Common myeloid progenitor, CD34-positive (primary cell): ENCODE measurements at places on chromosomes 2 and 18.

DNA sequence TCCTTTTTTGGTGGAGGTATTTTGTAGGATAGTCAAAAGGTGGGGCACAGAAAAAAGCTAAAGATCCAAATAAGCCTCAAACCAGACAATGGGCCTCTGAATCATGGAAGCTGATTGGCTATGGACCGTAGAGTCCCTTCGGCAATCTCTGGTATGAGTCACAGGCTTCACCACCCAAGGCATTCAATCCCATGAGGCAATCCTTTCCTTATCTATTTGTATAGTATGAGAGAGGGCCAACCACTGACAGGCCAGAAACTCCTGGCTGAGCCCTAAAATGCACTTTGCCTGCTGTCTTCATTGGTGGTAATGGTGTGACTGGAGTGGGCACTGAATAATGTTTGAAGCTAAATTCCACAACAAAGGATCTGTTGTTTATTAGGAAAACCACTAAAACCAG, 38.7 kb upstream of the MEX3C start:
- peaks cover 4% of the 10 kb centered on the region for H3K4me1 ChIP-seq
- no peak overlapping the region for H3K4me3 ChIP-seq
- no peak for DNase-seq
- H3K27ac ChIP-seq, result no peak overlapping the region

DNA sequence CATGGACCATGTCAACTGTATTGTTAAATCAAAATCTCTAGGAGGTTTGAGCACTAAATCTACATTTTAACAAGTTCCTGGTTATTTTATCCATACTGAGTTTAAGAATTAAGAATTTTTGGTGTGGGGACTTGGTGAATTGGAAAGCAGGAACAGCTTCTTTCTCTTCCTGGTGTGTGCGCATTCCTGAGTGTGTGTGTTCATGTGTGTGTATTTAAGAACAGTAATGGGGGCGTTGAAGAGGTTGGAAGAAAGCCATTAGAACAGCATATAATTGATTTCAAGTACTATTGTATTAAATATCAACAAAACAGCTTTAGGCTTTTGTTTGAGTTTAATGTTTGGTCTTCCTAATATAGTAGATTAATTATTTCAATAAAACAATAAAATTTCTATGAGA, 801.3 kb upstream of the ID2 start:
- peaks cover 8% of the 10 kb centered on the region for H3K4me1 ChIP-seq
- H3K27me3 ChIP-seq, result no peaks in the 10 kb centered on the region
- DNase-seq, result no peak
- H3K36me3 ChIP-seq, result no peaks in the 10 kb centered on the region

DNA sequence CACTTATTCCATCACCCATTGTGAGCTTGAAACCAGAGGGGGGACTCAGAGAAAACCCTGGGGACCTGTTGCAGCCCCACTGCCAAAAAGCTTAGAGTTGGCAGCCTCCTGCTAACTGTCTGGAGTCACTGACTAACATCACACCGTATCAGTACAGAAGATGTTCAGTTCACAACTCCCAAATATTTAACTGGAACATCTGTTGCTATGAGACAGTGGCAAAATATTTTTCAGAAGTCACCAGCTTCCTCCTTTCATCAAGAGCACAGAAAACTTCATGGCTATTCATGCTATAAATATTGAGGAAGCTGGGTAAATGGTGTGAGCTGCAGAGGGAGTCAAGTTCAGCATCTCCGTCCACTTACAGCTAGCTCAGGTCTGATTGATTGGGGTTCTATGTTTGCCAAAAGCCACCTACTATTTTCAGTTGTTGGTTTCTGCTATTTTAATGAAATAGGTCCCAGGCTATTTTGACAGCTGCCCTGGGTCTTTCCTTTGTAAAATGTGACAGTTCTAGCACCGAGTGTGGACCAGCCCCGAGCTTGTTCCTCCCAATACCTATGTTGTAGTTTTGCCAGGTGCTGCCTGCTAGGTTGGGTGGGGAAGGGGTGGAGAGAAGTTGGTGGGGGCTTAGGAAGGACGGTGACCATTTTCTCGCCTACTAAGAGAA, 9.8 kb downstream of the TUBB6 start:
- no peaks in the 10 kb centered on the region for H3K27me3 ChIP-seq
- H3K4me3 ChIP-seq, result no peak overlapping the region
- DNase-seq, result peak; percentile 88

DNA sequence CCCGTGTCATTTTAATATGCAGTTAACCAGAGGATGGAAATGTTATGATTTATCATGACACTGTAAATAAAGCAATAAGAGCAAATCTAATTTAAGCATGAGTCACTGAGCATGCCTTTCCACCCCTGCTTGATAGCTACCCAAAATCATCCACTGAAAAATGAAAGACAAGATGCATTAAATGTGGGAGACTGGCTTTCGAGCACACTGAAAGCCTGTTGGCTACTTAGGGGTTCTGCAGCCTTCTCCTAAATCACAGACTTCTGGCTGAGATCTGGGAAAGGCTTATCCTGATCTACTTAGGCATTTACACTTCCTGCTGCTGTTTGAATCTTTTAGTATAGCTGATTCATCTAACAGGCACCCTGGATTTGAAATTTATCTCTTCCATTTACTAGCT, 778.3 kb upstream of the CDH7 start:
- DNase-seq, result no peak
- no peak overlapping the region for H3K27ac ChIP-seq
- H3K4me3 ChIP-seq, result no peak overlapping the region
- H3K27me3 ChIP-seq, result no peaks in the 10 kb centered on the region
- H3K36me3 ChIP-seq, result no peaks in the 10 kb centered on the region
- no peaks in the 10 kb centered on the region for H3K4me1 ChIP-seq

- no peaks in the 10 kb centered on the region for H3K36me3 ChIP-seq
- no peak overlapping the region for H3K27ac ChIP-seq
- no peaks in the 10 kb centered on the region for H3K27me3 ChIP-seq
- DNase-seq, result no peak
Observed at GRCh38 chr18:55435592-55435991, 152.4 kb downstream of the TCF4 start.

DNA sequence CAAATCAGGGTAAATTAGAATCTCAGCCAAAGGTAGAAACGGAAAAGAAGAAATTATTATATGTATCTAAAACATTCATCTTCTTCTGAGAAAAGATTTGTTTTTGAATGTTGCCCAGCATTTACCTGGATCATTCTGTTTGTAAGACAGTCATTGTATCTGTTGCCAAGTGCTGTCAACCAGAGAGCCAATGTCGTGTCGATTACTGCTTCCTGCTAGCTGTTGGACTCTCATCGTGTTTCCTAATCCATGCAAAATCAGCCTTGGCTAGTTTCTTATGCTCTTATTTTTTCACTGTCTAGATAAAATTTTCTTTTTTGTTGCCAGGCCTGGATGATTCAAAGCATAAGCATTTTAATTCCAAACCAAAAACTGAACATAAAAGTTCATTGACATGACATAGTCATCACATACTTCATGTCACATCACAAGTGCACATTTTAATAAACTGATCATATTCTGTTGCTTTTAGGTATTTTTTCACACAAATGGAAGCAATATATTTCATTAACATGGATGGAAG, 202.3 kb downstream of the KCNH7 start:
- no peak overlapping the region for H3K27ac ChIP-seq
- no peak for DNase-seq
- H3K36me3 ChIP-seq, result no peaks in the 10 kb centered on the region
- no peaks in the 10 kb centered on the region for H3K4me1 ChIP-seq
- no peak overlapping the region for H3K4me3 ChIP-seq

DNA sequence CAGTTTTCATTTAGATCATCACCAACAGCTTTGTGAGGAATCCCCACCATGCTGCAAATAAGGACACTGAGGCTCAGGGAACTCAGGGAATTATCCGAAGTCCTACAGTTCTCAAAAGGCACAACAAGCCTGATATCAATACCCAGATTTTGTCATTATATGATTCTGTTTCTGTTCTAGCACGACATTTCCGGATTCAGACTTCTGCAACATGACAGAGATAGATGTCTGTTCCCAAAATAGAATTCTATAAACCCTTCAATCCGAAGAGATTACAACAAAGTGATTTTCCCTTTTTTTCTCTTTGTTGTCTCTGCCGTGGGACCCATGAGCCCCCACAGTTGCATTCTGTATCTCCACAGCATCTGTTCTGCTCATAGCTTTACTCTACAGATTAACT, 72.0 kb downstream of the DOCK10 start:
- H3K36me3 ChIP-seq, result no peaks in the 10 kb centered on the region
- DNase-seq, result no peak
- H3K27me3 ChIP-seq, result no peaks in the 10 kb centered on the region
- H3K4me1 ChIP-seq, result no peaks in the 10 kb centered on the region

DNA sequence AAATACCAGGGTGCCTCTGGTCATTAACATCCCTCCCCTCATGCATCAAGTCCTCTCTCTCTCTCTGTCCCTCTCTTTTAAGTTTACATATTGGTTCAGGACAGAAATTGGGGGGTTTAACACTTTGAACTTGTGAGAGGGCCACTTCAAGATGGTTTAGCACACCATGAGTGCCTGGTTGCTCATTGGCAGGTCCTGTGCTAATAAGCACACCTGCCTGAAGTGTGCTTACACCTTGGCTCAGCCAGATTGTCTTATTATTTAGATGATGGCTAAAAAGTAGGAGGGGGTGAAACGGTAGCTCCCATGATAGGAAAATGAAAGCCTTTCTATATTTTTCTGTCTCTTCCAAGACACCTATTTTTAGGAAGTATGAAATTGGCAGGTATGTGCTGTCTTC, 205.8 kb downstream of the ARL6IP6 start:
- H3K27me3 ChIP-seq, result no peaks in the 10 kb centered on the region
- no peak overlapping the region for H3K27ac ChIP-seq
- no peak for DNase-seq
- H3K36me3 ChIP-seq, result no peaks in the 10 kb centered on the region
- H3K4me1 ChIP-seq, result no peaks in the 10 kb centered on the region

DNA sequence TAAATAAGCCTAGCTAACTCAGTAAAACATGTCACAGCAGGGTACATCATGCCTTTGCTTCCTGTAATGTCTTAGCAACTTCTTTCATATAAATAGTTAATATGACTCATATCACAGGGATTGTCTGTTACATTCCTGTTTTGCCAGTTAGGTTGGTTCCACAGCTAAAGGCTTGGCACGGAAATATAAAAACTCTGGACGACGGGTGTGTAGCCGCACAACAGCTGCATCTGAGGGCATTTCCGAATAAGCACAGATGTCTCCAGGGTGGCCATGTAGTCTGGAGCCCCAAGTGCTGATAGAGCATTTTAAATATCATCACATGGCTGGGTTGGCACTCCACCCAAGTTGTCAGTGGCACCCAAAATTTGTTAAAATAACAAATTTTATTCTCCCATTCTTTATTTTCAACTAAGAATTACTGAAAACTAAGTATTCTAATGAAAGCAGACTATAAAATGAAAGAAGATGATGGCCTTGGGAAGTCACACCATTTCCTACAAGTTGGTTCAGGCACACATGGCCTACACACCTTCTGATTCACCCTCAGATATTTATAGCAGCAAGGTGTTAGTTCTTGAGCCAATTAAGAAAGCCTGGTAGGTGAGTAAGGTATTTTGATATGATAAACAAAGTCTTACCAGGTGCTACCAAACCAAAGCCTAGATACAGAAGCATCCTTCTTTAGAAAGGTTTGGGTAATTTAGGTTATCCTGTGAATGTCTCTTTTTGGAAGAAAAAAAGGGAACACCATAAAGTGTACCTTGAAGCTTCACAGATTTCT, 61.8 kb upstream of the STK17B start:
- peaks cover 19% of the 10 kb centered on the region for H3K4me1 ChIP-seq
- H3K27ac ChIP-seq, result no peak overlapping the region
- no peaks in the 10 kb centered on the region for H3K27me3 ChIP-seq
- H3K36me3 ChIP-seq, result no peaks in the 10 kb centered on the region

GRCh38 chr2:110099038-110099425, 16.6 kb downstream of the MALL start:
- DNase-seq, result no peak
- H3K27me3 ChIP-seq, result no peaks in the 10 kb centered on the region
- no peaks in the 10 kb centered on the region for H3K4me1 ChIP-seq
- H3K4me3 ChIP-seq, result no peak overlapping the region
- H3K27ac ChIP-seq, result no peak overlapping the region
- no peaks in the 10 kb centered on the region for H3K36me3 ChIP-seq

GRCh38 chr2:167862782-167863181, 384.6 kb downstream of the STK39 start:
- no peaks in the 10 kb centered on the region for H3K4me1 ChIP-seq
- no peaks in the 10 kb centered on the region for H3K36me3 ChIP-seq
- no peak overlapping the region for H3K4me3 ChIP-seq
- no peak for DNase-seq

DNA sequence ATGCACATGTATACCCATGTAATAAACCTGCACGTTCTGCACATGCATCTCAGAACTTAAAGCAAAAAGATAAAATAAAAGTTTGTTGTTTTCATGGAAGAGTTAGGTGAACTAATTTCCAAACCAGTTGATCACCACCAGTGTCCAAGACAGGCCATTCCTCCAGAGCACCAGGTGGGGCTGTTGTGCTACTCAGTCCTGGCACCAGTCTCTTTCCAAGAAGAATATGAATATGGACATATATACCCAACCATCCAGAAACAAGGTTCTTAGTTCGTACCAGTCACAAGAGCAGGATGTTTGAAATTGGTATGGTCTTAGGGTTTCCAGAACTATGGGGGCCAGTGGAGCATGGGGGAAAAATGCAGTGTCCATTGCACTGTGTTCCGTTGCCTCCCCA, 17.2 kb upstream of the TNP1 start:
- H3K4me1 ChIP-seq, result peaks cover 15% of the 10 kb centered on the region
- no peak overlapping the region for H3K27ac ChIP-seq
- no peaks in the 10 kb centered on the region for H3K36me3 ChIP-seq
- H3K27me3 ChIP-seq, result no peaks in the 10 kb centered on the region

- no peak overlapping the region for H3K27ac ChIP-seq
- H3K4me1 ChIP-seq, result no peaks in the 10 kb centered on the region
- H3K36me3 ChIP-seq, result no peaks in the 10 kb centered on the region
Observed at GRCh38 chr2:104318001-104318665, 535.8 kb upstream of the POU3F3 start.

DNA sequence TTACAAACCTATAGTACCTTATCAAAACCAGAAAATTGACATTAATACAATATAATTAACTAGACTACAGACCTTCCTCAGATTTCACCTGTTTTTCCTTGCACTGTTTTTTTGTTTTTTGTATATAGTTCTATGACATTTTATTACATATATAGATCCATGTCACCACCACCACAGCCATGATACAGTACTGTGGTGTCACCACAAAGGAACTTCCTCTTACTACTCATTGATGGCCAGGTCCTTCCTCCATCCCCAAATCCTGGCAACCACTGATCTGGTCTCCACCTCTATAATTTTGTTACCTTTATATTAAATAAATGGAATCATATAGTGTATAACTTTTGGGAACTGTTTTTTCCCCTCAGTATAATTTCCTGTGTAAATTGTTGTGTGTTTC, 19.4 kb upstream of the ATP6V1B1 start:
- no peaks in the 10 kb centered on the region for H3K4me1 ChIP-seq
- H3K36me3 ChIP-seq, result no peaks in the 10 kb centered on the region
- H3K27me3 ChIP-seq, result peaks cover 54% of the 10 kb centered on the region
- H3K4me3 ChIP-seq, result no peak overlapping the region

DNA sequence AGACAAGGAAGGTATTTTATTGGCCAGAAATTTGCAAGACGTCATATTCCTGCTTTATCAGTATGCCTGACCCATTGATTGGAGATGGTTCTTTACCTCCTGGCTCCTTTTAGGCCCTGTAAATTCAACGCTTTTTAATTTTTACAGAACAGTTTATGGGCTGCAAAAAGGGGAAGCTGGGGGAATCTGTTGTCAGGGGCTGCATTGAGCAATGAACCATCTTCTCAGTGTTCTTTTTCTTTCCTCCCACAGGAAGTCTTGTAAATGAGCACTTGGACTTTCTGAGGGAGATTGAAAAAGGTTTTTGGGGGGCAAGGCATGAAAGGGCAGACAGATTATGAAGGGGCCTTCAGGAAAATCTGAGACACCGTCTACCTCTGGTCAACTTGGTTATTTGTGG, 503.6 kb upstream of the TNP1 start:
- H3K27ac ChIP-seq, result no peak overlapping the region
- peaks cover 1% of the 10 kb centered on the region for H3K27me3 ChIP-seq
- no peak overlapping the region for H3K4me3 ChIP-seq
- peak; percentile 43 for DNase-seq
- no peaks in the 10 kb centered on the region for H3K36me3 ChIP-seq
